ENCODE measurements at places on chromosomes 1 and 21.

DNA sequence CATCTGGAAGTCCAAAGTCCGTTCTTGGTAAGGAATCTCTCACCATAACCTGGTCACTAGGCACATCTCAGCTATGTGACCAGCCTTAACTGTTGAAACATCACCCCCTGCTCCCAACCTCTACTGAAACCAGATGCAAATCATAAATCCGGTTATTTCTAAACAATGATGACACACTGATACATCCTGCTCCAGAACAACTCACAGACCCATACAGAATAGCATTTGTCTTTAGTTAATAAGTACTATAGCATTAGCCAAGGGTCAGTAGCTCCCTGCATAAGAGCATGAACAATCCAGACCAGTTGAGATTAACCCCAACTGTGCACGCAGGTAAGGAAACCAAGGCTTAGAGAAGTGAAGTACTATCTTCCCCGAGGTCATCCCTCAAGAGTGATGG is 38.0 kb upstream of the KCTD3 start:
- no peak for DNase-seq

GRCh38 chr1:77276941-77277340 is 4.9 kb upstream of the AK5 start:
- no peak for DNase-seq

DNA sequence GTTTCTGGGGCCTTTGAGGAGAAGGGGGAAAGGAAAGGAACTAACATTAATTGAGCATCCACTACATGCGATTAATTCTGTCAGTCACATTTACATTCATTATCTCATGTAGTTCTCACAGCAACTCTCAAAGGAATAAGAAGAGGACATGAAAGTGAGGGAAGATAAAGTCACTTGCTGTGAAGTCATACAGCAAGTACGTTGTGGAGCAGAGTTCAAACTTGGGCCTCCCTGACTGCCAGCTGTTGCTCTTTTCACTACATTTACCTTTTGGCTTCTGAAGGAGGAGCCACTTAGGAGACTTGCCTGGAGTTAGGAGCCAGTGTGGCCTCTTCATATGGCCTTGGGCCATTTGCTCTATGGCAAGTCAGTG is 6.2 kb downstream of the ZNF691 start:
- DNase-seq: no peak

DNA sequence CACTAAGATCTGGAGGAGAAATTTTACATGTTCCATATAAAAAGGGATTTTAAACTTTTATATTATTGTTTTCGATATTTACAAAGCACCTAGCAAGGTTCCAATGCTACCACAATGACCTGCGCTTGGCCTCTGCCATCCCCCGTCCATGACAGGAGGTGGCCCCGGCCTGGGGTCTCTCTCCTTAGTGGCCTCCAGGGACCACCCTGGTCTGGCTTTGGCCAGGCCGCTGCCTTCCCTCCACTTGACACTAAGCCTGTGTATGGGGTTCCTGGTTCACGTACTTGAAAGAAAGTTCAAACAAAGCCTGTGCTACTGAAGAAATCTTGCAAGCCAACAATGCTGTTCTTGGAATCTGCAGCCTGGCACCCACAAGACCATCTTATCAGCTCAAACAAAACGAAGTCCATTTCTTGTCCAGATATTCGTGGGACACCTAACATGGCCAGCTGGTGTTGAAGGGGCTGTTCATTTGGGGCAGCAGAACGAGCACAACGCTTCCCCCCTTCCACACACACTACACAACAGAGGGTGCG is 12.8 kb downstream of the PRDM15 start:
- no peak for DNase-seq

GRCh38 chr1:65480684-65481405 is 60.4 kb downstream of the LEPR start:
- DNase-seq: no peak

DNA sequence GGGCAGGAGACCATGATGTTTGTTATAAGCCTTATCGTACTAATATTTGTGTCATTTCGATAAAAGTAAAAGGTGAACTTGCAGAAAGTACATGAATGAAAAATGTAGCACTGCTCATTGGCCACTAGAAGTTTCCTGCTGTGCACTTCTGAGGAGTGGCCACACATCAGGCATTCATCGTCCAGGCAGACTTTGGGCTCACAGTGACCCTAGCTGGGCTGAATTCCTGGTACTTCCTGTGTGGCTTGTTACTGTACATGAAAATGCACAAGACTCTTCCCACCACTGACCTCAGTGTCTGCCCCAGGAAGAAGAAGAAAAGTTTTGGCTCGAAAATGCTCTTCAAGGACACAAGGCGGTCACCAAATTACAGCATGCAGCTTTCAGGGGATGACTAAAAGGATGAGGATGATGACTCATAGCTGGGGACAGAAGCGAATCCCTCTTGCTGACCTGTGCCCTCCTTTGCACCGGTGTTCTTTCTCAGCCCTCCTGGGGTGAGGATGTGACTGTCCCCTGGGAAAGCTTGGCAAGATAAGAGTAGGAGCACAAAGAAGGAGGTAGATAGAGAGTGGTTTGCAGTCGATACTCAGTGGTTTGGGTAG is 252.4 kb upstream of the KAZN start:
- DNase-seq: no peak

DNA sequence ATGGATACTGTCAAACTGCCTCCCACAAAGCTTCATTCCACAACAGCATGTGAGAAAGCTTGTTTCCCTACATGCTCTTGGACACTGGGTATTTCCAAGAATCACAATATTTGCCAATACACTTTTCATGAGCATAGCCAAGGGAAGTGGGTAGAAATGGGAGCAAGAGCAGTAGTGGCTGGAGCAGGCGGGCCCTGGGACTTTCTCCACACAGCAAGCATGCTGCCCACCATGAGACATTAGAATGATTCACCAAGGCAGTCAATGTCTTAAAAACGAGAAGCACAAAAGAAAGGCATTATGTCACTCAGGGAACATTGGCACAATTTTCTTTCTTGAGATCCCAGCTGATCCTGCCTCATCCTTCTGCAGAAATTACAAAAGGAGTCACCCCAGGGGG is 371.6 kb upstream of the RUNX1 start:
- DNase-seq: no peak

GRCh38 chr1:199858171-199858570 is 169.3 kb upstream of the NR5A2 start:
- DNase-seq: no peak

- no peak for DNase-seq
Observed at GRCh38 chr1:36533897-36534296, 51.2 kb upstream of the CSF3R start.

DNA sequence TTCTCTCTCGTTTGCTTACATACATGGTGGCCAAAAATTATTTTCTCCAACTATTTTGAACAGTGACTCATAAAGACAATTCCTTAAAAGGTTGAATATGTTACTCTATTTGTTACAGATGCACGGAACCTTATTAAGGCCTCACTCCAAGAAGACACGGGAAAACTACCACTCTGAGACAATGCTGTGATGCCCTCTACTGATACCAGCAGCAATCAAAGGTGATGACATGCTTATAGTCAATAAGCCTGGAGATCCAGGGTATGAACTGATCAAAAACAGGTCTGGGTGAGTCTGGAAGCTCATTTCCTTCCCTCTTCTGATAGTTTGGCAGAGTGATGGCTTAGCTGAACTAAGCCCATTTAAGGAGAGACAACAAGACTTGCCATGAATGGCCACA is 563.0 kb downstream of the LRRIQ3 start:
- no peak for DNase-seq

DNA sequence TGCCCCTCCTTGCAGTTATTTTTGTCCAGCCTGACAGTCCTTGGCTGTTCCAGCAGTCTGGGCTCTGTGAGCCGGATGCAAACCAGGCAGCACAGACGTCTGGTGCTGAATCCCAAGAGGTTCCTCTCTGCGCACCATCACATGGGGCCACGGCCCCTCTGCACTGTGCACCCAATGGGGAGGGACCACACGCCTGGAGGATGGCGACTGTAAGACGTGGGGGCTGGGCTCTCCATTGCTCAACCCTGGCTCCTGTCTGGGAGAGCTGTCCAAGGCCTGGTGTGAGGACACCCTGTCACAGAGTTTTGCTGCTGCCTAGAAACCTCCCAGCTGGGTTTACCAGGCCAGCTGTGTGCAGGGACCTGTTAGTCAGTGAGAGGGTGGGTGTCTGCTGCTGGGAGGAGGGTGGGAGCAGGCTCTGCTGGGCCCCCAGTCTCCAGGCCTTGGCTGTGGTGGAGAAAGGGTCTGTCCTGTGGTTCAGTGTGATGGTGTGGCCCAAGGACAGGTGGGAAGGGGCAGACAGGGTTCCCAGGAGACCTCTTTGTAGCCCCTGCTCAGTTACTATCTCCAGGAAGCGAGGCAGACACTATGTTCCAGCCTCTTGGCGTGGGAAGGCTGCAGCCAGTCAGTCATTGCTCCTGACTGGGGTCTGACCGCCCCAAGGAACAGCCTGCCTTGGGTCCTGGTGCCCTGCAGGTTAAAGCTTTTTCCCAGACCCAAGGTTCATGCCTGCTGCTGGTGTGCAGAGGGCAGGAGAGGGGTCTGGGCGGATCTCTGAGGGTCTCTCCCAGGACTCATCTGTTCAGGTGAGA is 13.8 kb downstream of the HEYL start:
- DNase-seq: no peak

DNA sequence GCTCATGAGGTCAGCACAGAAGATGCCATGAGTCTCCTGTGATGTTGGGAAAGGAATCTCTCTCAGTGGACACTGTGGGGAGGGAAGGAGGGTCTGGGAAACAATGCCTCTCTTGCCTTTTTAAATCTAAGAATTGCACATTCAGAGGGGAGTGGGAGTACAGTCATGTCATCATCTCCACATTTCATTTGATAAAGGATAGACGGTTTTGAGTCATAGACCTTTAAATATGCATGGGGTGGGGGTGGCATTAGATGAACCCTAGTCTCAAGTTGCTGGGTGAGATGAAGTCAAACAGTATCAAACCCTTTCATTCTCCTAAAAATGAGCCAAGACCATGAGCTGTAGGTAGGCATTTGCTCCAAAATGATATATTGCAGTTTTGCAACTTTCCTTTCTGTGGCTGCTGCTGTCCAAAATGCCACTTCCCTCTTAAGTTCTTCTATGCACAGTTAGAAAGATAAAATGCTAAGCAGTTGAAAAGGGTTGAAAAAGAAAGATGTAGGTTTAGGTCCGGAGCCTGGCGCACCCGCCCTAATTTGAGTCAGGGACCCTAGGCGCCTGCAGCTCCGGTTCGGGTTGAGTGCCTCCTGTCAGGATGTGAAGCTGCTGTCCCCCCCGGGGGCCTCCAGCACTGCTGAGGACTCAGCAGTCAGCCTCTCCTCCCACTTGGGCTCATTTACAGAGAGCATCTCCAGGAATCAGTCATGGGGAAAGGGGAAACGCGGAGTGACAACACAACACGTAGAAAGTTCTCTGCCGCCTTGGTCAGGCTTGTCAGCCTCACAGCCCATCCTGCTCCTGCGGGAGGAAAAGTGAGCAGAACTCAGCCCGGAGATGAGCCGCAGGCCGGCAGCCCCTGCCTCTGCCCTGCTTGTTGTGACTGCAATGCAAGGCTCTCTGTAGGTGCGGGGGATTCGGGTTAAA is 479.3 kb upstream of the RUNX1 start:
- DNase-seq: peak; percentile 38

GRCh38 chr1:4086085-4086850 is 186.2 kb upstream of the C1orf174 start:
- DNase-seq: no peak

GRCh38 chr1:70134148-70134547 is 71.2 kb downstream of the LRRC40 start:
- no peak for DNase-seq

DNA sequence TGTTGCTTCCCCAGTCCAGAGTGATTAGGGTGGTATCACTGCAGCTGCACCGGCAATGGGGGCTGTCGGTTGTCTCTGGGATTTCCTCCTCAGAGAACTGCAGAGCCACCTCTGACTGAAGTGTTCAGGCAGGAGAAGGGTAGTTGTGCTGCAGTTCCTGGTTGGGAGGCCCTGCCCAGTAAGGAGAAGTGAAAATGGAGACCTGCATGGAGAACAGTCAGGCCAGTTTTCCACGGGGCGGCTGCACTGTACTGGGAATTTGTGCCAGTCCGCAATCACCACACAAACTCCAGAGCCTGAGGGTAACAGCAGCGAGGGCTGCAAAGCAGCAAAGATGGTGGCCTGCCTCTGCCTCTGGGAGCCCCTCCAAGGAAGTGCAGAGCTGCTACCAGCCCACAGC is 58.1 kb upstream of the CCDC190 start:
- no peak for DNase-seq

DNA sequence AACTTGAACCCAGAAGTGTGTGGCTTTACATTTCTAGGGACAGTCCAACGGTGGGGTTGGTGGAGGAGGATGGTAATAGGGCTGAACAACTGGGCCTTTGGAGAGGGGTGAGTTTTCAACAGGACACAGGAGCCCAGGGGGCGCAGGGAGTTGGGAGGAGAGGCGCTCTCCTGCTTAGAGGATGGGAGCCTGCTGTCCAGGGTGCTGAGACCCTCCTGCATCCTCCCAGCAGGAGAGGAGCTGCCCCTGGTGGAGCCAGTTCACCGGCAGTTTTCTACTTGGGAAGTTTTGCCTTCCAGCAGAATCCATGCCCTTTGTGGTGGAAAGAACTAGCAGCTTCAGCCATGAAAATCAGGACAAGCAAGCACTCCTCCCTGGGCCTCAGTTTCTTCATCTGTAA is 8.6 kb downstream of the KCNC4 start:
- DNase-seq: no peak

DNA sequence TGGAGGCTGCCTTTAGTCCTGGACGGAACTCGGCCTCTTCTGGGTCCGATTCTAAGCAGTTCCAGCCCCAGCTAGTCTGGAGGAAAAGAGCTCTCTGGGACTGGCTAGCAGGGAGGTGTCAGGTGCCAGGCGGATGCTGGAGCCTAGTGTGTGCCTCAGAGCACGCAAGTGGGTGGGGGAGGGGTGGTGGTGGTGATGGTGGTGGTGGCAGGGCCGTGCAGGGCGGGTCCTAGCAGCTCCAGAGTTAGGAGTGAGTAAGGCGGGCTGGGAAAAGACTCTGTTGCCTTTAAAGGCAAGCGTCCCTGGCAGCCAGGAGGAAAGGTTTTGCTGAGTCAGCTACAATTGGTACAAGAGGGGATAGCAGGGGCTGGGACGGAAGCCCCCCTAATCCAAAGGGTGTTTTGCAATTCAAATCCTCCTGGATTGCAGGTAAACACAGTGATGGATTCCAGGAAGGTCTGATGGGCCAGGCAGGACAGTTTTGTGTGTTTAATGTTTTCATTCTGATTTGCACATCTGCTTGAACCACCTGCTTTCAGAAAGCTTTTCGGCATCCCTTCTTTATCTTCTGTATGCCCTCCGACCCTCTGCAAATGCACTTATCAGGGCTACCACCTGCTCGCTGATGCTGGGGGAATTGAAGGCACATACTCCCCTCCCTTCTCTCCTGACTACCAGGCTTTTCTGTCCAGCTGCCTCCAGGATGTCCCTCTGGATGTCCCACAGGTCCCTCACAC is 4.1 kb upstream of the SLC2A1 start:
- no peak for DNase-seq

DNA sequence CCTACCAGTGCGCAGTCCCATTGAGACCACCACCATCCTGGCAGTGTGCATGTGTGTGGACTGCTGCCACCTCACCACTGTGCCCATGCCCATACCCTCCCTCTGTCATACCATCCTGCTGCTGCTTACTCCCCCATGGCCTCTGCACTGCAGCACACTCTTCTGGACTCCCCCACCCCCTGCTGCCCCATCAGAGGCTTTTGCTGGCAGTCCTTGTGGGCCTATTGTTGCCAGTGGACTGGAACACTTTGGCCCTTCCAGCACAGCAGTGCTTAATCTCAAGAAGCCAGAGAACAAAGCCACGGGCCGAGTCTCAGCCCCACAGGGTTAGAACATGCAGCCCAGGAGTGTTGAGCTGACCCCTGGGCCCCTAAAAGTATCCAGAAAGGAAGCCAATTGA is 41.9 kb upstream of the IVNS1ABP start:
- no peak for DNase-seq

GRCh38 chr1:220529521-220530020 is 1.6 kb downstream of the MARK1 start:
- DNase-seq: no peak
